Amniotic epithelial cell (primary cell): ENCODE measurements at places on chromosomes 2 and 18.

- no peak for DNase-seq
Observed at GRCh38 chr2:9484533-9484932, 10.2 kb downstream of the IAH1 start.

- DNase-seq = peak; percentile 85
Observed at GRCh38 chr18:22349966-22350365, 67.7 kb downstream of the CTAGE1 start.

DNA sequence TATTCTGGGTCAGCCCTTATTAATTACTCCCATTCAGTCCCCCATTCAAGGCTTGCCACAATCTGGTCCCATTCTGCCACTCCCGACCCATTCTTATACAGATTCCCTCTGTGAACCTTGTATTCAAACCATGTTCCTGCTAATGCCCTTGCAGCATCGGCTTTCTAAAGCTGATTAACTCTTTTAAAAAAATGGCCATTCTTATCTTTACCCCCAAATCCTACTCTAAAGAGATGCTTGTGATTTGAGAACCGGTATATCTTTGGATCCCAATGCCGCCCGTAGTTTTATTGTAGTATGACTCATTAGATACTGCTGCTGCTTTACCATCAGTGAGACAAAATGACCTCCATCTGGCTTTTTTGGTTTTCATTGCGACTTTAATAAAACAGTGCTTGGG lies 72.2 kb downstream of the XRCC5 start:
- no peak for DNase-seq

- no peak for DNase-seq
Observed at GRCh38 chr2:240230291-240230931, 90.0 kb upstream of the OTOS start.

DNA sequence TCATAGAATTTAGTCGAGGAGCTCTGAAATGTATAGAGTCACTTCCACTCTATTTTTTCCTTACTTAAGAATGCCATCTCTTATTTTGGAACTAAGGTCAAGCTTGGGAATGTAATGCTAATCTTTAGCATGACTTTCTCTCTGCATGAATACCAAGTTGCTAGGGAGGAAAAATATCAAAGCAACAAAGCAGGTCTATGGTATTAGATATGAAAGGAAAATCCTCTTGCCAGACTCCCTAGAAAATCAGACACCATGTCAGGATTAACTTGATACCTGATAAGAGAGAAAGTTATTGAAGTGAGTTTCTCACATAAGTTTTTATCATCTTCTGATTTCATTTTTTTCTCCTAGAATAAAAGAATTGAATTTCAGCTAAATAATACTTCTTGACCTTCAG lies 341.7 kb upstream of the ZNF804A start:
- no peak for DNase-seq

DNA sequence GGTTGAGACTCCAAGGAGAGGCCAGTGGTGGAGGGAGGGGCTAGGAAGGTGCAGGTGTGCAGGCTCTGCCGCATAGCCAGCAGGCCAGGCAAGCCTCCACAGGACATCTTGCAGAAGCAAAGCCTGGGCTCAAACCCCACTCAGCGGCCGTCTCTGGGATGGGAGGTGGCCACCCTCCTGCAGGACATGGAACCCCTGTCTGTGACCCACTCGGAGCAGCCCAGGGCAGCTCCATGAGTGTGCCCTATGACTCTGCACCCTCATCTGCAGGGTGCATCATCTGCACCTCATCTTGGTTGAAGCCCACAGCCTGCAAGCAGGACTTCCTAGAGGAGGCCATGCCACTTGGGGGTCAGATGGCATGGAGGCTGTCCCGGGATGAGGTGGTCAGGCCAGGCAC lies 46.3 kb downstream of the GPC1 start:
- no peak for DNase-seq

- peak; percentile 94 for DNase-seq
Observed at GRCh38 chr2:144357623-144358373, 162.1 kb downstream of the ZEB2 start.
